ENCODE measurements at places on chromosomes 5 and 9.
A peak's percentile ranks its signal among the peaks of the same experiment; 100 is the strongest.

DNA sequence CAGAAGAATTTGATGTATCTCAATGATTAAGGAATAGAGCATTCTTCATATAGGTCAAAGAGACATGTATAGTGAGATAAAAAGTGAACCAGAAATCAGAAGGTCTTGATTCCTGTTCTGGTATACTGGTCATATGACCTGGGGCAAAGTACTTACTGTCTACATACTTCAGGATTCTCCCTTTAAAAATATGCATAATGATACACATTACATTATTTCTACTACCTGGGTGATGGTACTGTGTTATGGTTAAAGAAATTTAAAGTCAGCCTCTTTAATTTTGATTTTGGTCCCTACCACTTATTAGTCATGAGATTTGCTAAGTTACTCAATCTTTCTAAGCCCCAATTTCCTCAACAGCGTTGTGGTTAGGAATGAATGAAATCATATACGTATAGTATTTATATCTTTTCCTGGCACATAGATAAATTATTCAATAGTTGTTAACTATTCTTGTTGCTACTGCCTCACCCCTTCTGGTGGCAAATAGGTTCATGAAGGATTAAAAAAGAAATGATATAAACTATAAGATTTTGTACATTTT is 984.1 kb downstream of the TLE4 start:
- no peak for DNase-seq

DNA sequence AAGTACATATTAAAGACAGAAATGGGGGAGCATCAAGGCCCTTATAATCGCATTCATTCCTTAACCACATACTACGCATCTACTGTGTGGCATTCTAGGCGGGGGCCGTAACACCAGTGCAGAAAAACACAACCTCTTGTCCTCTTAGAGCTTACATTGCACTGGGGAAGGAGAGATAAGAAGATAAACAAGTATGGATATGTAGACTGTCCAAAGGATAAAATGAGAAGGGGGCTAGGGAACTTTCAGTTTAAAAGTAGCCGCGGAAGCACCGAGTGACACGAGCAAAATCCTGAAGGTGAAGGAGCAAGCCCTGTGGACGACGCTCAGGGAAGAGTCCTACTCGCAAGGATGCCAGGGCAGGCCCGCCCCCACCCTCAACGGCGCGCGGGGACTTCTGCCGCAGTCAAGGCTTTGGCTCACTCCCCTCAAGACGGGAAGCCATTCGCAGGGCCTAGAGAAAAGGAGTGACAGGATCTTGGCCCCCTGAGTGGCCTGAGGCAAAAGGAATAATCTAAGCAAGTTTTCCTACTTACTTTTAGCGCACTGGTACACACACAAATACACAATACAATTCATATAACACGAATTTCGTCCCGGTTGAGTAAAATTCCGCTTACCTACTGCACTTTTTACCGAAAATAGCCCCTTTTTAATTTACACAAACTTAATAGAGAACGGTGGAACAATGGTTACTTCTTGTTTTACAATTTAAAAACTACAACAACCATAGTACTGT is 1.3 kb upstream of the NIPBL start:
- no peak for DNase-seq

DNA sequence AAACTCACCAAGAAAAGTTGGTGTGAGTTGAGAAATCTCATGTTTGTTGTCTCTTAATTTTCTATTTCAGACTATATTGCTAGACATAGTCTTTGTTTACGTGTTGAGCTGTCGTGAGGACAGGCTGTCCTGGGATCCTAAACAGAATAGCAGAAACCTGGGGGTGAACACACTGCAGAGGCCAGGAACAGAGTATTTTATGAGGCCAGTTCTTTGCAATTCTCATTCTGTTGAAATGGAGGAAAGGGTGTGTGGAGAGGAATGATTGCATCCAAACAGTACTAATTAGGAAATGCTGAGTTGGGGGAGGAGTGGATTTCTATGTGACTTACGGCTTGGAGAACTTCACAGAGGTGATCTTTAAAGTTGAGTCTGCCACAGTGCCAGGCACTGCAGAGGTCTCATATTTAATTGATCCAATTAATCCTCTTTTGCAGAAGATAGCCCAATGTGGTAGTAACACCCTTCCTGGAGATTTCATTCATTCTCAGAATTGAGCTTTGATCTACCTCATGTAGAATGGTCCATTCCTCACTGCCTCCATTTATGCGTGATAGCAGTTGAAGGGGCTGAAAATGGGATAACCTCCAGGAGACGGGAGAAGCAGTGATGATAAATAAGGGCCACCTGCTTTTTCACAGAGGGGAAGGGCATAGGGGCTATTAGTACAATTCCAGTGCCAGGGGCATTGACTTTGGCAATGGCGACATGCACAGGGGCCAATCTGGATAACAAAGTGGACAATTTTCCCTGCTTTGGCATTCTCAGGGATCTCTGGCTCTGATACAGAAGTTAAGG is 84.7 kb upstream of the TNFAIP8 start:
- DNase-seq, result no peak

- DNase-seq, result peak; percentile 24
These were observed 804 bp downstream of the TTC39B start for GRCh38 chr9:15306068-15306756.

- no peak for DNase-seq
These were observed 484.0 kb downstream of the GADD45G start for GRCh38 chr9:90088856-90089255.

- DNase-seq, result no peak
These were observed 257.5 kb downstream of the HSPA4 start for GRCh38 chr5:133309166-133309795.

GRCh38 chr9:4937446-4937845 is 47.6 kb upstream of the JAK2 start:
- no peak for DNase-seq
